ENCODE measurements at places on chromosomes 7 and 10. TPM values are rescaled to one million over a fixed set of nuclear protein-coding genes. Genes with fewer than 3 reads are reported as not detected.

The ANKRD61 gene
- 0.22 TPM for polyA plus RNA-seq

The ATG9B gene
- 0.06 TPM for polyA plus RNA-seq

The DNAAF5 gene
- polyA plus RNA-seq = 16.9 TPM

The PDSS1 gene
- polyA plus RNA-seq = 10.4 TPM

The DKK1 gene
- polyA plus RNA-seq = 21.9 TPM

Measured in AG04450 (cell line).